ENCODE measurements at places on chromosomes 2 and 18. TPM values are rescaled to one million over a fixed set of nuclear protein-coding genes. Genes with fewer than 3 reads are reported as not detected.

PSMA8 gene
- total RNA-seq: not detected

SCN3A gene
- 1.4 TPM for total RNA-seq

RGPD3 gene
- 0.10 TPM for total RNA-seq

SCN2A gene
- total RNA-seq: 8.2 TPM

RMND5A gene
- 33.6 TPM for total RNA-seq

CACNB4 gene
- total RNA-seq: 2.9 TPM

RFTN2 gene
- total RNA-seq: 8.1 TPM

DNA sequence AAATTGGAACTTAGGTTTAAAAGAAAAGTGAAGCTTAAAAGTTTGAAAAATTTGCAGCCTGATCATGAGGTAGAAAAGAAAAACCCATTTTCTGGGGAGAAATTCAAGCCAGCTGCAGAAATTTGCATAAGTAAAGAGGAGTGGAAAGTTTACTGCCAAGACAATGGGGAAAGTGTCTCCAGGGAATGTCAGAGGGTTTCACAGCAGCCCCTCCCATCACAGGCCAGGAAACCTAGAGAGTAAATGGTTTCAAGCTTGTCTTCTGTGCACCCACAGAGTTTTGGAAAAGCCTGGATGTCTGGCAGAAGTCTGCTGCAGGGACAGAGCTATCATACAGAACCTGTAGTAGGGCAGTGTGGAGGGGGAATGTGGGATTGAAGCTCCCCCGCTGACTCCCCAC is 254.0 kb upstream of the FSIP2 start:
- DNase-seq: no peak

DNA sequence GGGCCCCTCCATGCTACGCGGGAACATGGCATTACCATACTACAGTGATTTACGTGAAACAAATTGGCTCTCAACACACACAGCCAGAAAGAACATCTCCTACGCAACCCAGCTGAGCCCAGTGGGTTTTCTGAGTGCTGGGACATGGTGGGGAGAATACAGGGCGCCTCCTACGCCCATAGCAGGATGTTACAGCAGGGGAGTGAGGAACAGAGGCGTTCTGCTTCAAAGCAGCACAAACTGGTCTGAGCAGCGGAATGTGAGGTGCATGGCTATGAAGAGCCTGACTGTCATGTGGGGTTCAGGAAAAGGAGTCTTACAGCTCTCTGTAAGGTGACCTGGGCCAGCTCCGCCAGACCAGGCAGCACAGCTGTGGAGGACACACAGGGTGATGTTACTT is 108.6 kb upstream of the REV1 start:
- no peak for DNase-seq

DNA sequence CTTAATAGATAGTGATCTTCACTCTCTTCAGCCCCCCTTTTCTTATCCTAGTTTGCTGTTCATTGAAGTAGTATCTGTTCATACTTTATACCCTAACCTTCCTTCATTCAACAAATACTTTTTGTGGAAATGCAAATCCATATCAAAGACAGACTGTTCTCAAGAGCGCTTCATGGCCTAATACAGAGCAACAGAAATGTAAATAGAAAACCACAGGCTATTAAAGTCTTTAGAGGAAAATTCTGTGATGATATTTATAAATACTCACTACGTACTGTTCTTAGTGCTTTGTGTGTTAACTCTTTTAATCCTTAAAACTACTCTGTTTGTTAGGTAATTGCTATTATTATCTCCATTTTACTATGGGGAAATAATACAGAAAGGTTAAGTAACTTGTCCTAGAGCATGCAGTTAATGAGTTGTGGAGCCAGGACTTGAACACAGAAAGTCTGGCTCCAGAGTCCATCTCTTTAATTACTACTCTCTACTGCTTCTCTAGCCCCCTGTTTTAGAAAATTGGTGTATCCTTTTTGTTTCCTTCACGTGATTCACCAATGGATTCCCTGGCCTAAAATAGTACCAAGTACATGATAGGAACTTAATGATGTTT is 2.9 kb downstream of the MDH1 start:
- no peak for DNase-seq

DNA sequence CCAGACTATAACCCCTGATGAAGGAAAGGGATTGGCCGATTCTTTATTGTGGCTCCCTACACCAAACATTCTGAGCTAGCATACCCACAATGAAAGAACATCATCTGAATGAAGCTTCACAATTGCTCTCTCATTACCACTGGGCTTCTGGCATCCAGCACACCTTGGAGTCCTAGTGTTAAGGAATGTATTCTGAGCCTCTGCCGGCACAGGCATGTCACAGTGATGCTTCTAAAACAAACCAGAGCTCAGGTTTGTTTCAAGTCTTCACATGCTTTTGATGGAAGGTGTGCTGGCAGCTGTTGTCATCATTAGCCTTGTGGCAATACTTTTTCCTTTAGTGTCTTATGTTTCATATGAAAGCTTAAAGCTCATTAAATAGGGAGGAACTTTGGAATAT is 76.3 kb upstream of the RBBP8 start:
- no peak for DNase-seq

DNA sequence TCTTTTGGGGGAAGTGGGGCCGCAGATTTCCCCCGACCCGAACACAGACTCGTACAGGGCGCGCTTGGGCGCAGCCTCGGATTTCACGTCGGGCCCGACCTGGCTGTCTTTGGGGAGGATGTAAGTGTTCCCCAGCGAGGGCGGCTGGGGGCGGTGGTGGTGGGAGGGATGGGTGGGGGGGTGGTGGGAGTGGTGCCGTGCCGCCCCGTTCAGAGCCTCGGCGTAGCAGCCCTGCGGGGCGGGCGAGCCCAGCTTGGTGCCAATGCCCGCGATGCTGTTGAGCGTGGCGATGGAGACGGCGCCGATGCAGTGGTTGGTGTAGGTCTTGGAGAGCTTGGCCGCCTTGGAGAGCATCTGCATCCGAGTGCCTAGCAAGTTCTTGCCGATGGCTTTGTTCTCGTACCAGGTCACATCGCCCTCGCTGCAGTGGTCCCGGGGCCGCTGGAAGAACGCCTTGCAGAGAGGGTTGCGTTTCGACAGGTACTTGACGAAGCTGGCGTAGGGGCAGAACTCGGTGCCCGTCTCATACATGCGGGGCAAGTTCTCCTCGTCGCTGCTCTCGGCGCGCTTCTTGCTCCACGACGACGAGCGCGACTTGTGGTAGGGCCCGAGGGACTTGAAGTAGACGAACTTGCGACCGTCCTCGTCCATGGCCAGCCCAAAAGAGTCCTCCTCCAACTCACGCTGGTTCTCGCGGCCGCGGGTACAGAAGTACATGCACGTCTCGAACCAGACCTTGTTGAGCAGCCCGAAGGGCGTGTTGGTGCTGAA is 1.3 kb downstream of the KCTD1 start:
- DNase-seq: no peak

- no peak for DNase-seq
These were observed 95.4 kb upstream of the CHRNA1 start for GRCh38 chr2:174859563-174860169.

GRCh38 chr2:40507432-40507831 is 55.5 kb upstream of the SLC8A1 start:
- DNase-seq: no peak

GRCh38 chr2:148614014-148614321 is 30.6 kb upstream of the EPC2 start:
- DNase-seq: peak; percentile 5

DNA sequence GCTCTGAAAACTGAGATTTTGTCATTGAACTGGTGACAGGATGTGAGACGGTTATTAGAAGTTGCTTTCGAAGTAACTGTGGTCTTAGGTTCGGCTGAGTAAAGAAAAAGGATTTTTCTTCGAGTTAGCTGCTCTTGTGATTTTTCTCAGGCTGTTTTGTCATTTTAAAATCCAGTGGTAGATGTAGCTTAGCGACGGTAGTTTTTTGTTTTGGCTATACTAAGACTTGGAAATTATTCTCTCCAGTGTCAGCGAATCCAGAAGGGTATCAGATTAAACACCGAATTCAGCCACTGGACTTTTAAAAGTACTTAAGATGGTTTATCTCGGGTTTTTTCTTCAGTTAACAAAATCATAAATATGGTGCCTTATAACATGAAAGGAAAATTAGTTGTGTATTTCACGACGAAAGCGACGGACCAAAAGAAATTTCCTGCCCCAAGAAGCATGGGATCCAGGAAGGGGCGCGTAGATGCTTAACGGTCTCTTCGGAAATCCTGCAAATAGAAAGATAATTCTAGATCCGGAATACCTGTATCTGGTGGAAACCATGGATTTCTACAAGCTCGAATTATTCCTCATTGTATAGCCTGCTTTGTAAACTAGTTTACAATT is 1.2 kb downstream of the SFT2D3 start:
- DNase-seq: no peak

DNA sequence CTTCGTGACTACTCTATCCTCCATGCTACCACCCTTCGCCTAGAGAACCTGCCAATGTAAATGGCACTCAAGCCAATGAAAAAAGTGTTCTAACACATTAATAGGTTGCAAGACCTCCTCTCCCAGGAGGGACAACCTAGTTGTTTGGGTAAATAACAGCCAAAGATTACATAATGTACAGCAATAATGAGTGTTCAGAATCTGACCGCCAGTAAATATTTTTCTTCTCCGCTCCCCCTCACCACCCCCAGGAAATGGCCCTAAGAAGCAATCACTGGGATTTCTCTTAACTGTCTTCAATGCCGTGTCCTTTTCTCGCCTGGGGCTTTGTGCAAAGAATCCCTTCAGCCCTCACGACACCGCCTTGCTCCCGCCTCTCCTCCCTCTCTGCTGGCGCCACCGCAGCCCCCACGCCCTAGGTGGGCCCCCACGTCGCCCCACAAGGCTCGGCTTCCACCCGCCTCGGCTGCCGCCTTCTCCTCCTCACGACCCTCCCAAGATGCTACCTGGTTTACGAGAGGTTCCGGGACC is 458 bp downstream of the HYCC2 start:
- DNase-seq: no peak

DNA sequence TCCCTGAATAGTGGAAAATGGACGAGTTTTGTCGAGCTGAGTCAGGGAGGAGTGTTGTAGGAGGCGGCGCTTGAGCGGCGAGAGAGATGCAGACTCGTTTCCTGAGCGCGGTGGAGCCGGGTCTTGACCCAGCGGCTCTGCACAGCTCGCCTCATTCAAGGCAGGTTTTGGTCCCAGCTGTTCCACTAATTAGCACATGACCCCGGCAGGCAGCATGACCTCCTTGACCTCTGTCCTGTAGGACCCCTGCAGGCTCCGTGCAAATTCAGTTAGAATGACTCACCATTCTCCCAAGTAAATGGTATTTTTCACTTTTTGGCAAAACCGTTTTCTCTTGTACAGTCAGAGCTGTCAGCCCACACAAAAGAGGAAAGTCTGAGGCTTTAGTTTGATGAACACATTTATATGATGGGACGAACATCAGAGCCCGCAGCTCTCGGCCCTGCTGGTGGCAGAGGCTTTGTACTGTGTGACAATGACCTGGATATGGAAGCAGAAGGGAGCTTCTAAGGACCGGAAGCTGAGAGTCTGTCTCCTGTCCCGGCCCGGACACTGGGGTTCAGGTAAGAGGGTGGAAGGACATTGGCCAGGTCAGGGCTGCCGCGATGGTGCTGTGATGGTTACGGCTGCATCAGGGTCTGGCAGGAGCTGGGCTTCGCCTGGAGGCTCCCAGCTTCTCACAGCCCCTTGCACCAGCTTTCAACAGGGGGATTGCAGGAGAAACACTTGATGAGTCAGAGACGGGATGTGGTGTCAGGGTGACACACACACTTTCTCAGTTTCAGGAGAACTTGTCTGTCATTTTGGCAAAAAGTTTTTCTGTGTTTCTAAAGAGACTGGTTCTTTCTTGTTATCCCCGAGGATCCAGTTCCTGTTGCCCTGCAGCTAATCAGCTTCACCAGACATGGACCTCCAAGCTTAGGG is 29.9 kb upstream of the ALKAL2 start:
- peak; percentile 62 for DNase-seq

DNA sequence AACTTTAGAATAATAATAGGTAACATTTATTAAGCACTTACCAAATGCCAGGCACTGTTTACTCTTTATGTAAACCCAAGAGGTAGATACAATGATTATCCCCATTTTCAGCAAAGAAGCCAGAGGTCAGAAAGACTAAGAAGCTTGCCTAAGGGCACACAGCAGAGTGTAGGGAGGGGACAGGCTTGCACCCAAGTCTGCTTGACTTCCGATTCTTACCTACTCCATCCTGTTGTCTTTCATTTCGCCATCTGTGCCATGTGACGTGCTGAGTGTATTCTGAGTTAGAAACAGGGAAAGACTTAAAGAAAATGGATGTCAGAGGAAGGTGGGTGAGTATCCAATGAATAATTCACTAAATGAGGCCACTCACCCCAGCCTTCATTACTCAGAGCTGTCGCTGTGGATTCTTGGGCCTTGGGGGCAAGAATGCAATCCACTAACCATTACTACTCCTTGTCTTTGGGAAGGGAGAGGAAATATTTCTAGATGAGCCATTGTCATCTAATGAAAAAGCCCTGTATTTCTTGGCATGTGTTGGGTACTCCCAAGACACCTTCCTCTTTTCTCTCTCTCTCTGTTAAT is 76.4 kb upstream of the BCL11A start:
- DNase-seq: no peak

DNA sequence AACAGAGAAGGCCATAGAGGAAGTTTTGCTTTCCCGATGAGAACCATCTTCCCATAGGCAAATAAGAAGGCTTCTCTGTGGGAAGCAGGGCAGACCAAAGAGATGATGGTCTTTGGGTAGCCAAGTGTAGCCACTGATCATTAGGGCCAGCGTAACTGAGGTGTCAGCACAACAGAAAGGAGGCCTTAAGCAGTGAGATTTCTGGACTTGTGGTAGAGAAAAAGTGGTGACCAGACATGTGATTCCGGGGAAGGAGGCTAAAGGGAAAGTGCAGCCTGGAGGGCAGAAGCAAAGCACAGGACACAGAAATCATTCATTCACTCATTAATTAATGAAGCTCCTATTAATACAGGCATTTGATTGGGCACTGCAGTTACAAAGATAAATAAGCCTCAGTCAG is 15.4 kb downstream of the EVA1A start:
- no peak for DNase-seq

- no peak for DNase-seq
These were observed 44.2 kb downstream of the WDPCP start for GRCh38 chr2:63544017-63544627.

GRCh38 chr2:119809339-119810048 is 49.8 kb downstream of the PTPN4 start:
- DNase-seq: peak; percentile 76

DNA sequence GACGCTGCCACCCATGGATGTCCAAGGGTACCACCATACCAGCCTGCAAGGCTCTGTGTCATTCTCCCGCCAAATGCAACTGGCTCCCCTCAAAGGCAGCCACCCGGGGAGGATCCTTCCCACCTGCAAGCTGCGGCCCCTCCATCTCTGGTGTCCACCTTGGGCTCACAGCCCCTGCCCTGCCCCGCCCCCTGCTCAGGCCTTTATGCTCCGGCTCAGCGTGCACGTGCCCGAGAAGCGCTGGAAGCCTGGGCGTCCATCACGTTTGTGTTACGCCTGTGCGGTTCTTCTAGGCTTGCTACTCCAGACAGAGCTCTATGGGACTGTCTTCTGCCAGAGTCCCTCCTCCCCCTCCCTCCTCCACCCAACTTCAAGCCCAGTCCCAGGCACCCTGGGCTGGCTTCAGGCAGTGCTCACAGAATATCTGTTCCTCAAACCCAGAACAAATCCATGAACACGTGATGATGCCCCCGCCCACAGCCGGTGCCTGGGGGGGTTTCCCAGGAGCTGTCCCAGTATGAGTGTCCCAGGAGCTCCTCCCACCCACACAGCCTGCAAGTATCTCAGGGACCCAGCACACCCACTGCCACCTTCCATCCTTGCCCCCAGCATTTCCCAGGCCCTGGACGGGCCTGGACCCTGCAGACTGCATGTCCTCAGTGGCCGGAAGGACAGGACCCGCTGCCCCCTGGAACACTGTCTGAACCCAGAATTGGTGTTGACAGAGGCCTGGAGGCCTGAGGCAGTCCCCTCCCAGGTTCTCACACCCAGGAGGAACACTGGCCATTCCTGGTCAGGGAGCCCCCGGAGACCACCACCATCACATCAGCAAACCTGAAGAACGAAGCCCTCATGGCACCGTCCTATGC is 30.3 kb downstream of the KIF1A start:
- no peak for DNase-seq
